ENCODE measurements at places on chromosomes 16 and 17. TPM values are rescaled to one million over a fixed set of nuclear protein-coding genes. Genes with fewer than 3 reads are reported as not detected.

Gene CDRT15L2
- total RNA-seq = not detected

Gene HSDL1
- 11.7 TPM for total RNA-seq

Gene MMP28
- total RNA-seq = 64.9 TPM

Gene WNT3
- total RNA-seq = 1.1 TPM

Gene IGF2BP1
- total RNA-seq = 3.4 TPM

Gene SLC6A2
- total RNA-seq = 0.23 TPM

Gene TEKT1
- total RNA-seq = not detected

Gene SALL1
- total RNA-seq = not detected

Gene LPO
- not detected for total RNA-seq

Gene CACNG5
- total RNA-seq = not detected

Gene TMEM238L
- total RNA-seq = not detected

Gene B3GNT9
- total RNA-seq = 11.4 TPM

Gene ARMC7
- 4.4 TPM for total RNA-seq

Gene SLC5A11
- not detected for total RNA-seq
